ENCODE measurements at places on chromosomes 13 and 19.

DNA sequence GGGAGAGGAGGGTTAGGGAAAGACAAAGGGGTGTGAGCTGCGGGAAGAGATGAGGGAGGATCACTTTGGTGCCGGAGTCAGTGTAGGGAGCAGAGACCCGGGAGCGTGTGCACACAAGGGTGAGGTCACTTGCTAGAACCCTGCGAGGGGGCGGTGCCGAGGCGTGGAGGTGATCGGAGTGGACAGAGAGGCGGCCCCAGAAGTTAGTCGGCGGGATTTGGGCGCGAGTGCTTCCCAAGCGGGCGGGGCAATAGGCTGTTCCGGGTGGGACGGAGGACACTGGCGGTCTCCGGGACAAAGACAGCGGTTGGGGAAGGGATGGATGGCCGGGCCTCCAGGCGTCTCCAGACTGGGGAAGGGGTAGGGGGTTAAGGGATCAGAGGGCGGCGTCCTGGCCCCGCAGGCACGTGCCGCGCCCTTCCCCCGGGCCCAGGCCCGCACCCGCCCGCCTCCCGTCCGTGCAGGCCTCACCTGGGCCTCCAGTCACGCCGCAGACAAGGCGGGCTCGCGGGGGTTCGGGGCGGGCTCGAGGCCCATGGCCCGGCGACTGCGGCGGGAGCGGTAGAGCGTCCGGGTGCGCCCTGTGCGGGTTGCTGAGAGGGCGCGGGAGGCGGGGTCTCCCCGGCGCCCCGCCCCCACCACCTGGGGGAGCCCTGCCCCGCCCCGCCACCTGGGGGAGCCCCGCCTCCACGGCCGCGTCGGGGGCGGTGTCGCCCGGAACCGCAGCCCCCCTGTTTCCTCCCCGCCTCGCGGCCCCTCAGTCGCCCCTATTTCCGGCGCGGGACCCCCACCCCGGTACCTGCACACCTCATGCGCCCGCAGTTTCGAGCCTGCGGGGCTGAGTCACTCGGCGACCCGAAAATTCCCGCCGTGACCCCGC, at the start of gene LPAR2:
LPAR2 (minus strand) TSS at position 600 of the 880 bp plus-strand sequence. CDS start 945 bp downstream, outside the sequence.
- no peak for DNase-seq

GRCh38 chr13:46288570-46289259, 77.0 kb downstream of the LRRC63 start:
- DNase-seq: peak; percentile 16

DNA sequence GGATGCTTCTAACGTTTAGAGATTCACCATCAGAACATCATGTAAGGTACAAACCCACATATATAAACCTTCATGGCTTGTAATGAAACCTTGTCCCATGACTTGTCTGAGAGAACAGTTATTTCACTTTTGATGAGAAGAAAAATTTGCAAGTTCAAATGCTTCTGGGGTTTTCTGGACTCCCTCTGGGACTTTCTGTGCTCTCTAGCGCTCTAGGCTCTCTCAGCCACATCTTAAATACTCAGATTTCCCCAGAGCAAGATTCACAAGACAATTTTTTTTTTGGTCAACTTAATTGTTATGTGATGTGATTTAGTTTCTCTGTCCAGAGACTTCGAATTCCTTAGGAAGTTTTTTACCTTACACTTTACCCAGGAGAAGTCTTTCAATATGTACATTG, 282.8 kb upstream of the EDNRB start:
- DNase-seq: no peak

DNA sequence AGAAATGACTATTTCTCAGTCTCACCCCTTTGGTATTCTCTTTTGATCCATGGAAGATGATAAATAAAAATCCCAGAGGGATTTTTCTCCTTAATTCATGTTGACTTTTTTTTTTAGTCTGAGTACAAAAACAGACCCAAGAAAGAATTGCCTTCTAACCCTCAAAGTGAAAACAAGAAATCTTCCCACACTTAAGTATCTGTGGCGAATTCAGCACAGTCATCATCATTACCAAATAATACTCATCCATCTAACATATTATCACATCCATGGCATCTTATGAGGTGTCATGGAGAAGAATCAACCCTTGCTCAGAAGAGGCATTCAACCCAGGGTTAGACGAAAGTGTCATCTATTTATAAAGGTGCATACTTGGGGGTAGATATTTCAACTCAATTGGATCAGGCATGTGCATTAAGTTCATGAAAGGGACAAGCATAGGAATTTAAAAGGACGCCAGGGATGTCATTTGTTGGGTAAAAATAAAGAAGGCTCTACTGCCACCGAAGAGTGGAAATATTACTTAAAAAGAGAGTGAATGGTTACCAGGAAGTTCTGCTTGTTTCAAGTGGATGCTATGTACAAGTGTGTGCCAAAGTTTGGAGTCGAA, 101.9 kb downstream of the FLT1 start:
- DNase-seq: no peak

DNA sequence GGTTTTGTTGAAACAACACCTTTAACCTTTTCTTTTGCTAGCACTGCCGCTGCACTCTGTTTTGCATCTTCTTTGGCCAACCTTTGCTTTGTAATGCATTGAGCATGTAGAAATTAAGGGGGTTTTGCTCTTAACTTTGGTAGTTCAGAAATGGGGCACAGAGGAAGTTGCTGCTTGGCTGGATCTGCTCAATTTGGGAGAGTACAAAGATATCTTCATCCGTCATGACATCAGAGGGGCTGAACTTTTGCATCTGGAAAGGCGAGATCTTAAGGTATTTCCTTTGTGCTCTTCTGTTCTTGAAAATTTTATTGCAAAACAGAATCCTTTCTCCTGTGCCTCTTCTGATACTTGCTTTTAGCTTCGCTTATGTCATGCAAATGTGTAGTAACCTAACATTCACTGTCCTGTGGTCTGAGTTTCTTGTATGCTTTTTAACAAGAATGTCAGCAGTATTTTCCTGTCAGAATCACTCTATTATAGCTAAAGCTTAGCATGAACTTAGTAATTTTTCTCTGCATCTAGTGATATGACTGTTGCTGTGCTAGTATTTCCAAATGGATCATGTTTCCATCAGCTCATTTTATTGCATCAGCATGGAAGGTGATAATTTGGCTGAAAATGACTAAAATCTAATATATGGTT, 50.7 kb upstream of the AKAP11 start:
- no peak for DNase-seq

- no peak for DNase-seq
Measured at GRCh38 chr13:40818926-40819325, 29.5 kb downstream of the SLC25A15 start.

GRCh38 chr19:6109947-6110346, 353 bp downstream of the RFX2 start:
- DNase-seq: no peak

- peak; percentile 4 for DNase-seq
Measured at GRCh38 chr13:103140001-103140671, 73.9 kb upstream of the SLC10A2 start.

DNA sequence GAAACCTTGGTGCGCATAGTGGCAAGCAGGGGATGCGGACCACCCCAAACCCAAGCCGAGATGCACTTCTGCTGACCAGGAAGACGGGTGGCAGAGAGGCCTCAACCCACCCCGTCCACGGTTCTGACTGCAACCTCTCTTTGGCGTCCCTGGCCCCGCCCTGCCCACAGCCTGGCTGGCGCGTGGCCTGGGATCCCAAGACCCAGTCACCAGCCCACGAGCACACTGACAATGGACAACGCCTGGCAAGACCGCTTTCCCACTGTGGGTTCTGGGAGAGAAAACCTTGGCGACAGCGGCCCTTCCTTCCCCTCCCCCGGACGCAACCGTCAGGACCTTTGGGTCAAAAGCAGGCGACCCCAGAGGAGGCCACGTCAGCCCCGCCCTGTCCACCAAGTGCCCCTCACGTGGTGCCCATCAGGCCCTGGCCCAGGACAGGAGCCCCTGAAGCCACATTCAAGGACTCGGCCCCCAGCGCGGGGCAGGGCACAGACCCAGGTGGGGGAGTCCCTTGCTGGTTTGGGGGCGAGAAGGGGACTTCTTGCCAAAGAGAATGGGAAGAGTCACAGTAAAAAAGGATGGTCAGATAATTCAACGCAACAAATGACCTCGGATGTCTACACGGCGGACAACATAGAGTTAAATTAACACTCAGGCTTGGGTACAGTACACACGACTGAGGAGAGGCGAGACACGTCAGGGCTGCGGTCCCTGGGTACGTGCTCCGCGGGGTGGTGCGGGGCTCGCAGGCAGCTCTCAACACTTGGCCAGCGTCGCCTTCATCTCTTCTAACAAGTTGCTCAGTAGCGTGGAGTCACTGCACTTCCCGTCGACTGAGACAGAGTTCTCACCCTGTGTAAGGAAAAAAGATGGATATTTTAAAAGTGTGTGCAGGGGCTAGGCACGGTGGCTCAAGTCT, 5.0 kb downstream of the IZUMO4 start:
- no peak for DNase-seq

- DNase-seq: no peak
Measured at GRCh38 chr13:88908961-88909441, 1237.8 kb downstream of the SLITRK5 start.

GRCh38 chr19:3867971-3868769, 668 bp downstream of the ZFR2 start:
- DNase-seq: no peak

DNA sequence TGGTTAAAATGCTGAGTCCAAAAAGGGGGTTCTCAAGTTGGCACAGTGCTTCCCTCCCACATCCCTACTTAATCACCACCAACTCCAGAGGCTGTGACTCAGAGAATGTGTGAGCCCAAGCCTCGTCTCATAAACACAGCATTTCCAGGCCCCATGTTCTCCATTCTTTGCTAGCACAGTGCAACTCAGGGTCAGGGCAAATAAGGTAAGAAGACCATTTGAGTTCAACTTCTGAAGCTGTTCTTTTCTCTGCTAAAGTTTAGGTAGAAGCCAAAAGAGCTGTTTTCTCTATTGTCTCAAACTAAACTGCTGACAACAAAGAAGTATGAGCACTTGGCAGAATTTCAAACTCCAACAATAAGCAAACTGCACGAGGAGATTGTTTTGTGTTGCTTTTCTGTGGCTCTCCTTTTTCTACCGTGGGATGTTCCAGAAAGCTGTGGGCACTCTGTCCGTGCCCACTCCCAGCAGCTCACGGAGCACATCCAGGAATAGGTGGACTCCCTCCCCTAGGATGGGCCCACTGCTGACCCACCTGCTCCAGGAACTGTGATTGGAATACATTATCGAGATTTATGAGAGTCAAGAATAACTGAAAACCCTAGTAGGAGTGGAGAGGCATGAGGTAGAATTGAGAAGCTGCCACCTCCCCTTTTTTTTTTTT, 494.3 kb downstream of the COG6 start:
- DNase-seq: no peak

DNA sequence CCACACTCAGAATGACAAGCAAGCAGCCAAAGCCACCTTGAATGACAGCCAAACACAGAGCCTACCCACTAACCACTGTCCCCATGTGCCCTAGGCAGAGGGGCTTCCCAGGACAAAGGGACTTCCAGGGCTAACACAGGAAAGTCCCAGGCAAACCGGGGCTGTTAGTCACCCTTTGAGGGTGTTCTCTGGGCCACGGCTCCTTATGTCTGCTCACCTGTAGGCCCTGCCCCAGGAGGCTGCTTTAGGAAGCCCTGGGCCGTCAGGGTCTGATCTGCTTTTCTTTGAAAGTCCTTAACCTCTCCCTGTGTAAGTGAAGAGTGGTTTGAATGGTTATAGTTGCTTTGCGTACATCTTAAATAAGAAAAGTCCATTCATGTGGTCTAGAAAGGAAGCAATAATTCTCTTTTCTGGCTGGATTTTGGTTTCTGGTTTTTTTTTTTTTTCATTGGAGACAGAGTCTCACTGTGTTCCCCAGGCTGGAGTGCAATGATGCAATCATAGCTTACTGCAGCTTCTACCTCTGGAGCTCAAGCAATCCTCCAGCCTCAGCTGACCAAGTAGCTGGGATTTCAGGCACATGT, 161.4 kb downstream of the EFNB2 start:
- DNase-seq: no peak

GRCh38 chr19:35629332-35629633, 447 bp downstream of the RBM42 start:
- no peak for DNase-seq

DNA sequence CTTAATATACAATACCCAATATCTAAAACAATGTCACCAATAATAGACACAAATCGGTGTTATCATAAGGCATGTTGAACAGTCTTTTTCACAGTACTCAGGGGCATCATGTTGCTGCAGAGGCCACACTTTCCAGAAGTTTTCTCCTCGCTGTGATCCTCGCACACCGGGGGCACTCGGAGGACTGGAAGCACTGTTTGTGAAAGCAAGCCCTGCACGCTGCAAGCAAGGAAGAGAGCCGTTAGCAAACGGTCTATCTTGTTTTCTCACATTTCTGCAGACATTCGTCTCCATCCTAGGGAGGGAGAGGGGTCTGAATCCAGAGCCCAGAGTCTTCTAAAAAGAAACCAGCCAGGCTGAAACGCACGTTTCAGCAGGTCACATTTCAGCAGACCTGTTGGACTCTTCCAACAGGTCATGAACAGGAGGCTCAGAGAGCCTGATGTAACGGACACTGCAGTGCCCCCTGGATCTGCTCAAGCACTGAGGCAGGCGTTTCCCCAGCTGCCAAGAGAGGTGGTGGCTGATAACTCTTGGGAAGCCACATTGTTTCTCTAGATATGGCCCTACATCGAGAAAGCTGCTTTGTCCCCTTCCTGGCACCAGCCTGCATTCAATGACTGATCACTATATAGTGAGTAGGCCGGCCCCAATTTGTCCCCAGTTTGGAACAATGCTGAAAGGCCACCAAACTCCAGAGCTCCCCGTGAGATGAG, 43.6 kb downstream of the RUBCNL start:
- no peak for DNase-seq

GRCh38 chr19:35038623-35039512, 2.7 kb upstream of the HPN start:
- no peak for DNase-seq

- no peak for DNase-seq
Measured at GRCh38 chr19:38265213-38265861, 964 bp downstream of the SPINT2 start.

- no peak for DNase-seq
Measured at GRCh38 chr19:55677572-55678028, 2.6 kb downstream of the EPN1 start.

Measured in HuH-7 (cell line).